ENCODE measurements at places on chromosomes 16 and 17.

DNA sequence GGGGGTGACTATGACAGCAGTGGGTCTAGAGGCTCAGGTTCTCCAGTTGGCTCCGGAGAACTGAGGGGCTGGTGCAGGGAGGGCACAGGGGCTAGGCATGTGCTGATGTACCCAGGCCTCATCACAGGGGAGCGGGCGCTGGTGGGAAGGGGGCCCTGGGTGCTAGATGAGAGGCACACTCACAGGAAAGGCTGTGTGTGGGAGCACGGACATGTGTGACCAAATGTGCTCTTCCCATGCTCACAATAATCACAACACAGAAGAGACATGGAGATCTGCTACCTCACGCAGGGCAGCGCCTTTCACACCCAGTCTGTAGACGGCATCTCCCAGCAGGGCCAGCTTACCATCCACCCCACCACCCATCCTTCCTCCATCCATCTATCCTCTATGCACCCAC lies 17.4 kb upstream of the RASD1 start:
- no peaks in the 10 kb centered on the region for H3K4me1 ChIP-seq
- no peaks in the 10 kb centered on the region for H3K27me3 ChIP-seq
- no peak overlapping the region for H3K27ac ChIP-seq
- DNase-seq: no peak
- H3K36me3 ChIP-seq: no peaks in the 10 kb centered on the region

- H3K36me3 ChIP-seq: no peaks in the 10 kb centered on the region
- no peak for DNase-seq
- H3K27ac ChIP-seq: peak overlapping the region; percentile 23
- H3K4me1 ChIP-seq: peaks cover 15% of the 10 kb centered on the region
- H3K4me3 ChIP-seq: no peak overlapping the region
Observed at GRCh38 chr17:17366941-17367875, 64.0 kb downstream of the NT5M start.

GRCh38 chr16:31436221-31437045 lies 6.2 kb downstream of the ZNF843 start:
- H3K27me3 ChIP-seq: no peaks in the 10 kb centered on the region
- H3K4me1 ChIP-seq: peaks cover 1% of the 10 kb centered on the region
- no peak for DNase-seq
- no peak overlapping the region for H3K27ac ChIP-seq

GRCh38 chr17:44387804-44388203 lies 1.6 kb downstream of the ITGA2B start:
- no peak for DNase-seq
- H3K4me3 ChIP-seq: no peak overlapping the region
- peaks cover 18% of the 10 kb centered on the region for H3K4me1 ChIP-seq
- no peaks in the 10 kb centered on the region for H3K36me3 ChIP-seq

DNA sequence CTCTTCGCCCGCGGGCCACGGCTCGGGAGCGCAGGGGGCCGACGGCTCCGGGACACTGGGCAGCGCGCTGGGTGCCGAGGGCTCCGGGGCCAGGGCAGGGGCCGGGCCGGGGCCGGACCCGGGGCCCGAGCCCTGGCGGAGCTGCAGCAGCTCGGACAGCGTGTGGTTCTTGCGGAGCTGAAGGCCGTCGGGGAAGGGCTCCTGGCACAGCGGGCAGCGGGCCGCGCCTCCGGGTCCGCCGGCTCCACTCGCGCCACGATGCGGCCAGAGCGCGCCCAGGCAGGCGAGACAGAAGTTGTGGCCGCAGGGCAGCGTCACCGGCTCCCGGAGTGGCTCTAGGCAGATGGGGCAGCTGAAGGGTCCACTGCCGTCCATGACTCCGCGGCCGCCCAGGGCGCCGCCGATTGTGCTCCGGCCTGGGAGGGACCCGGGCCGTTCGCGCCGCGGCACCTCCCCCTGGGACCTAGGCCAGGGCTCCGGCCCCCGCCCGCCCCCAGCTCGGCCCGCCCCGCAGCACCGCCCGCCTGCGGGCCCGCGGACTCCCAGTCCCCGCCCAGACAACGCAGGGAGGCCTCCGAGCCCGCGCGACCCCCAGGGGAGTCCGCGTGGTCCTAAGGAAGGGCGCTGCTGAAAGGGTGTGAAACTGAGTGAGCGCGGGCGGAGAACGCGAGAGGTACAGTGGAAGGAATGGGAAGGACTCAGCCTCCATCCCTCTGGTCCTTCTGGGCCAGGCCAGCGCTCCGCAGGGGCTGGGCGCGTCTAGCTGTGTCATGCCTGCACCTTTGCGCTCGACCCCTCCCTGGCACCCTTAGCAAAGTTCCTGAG lies at the start of gene TRIM47:
Gene TRIM47 (minus strand): TSS at position 408 of the 825 bp plus-strand sequence. CDS start 33 bp downstream, at position 375.
- peak within 1 kb of the TSS; percentile 68 for H3K4me3 ChIP-seq
- H3K27me3 ChIP-seq: no peaks in the 10 kb centered on the region
- peaks cover 10% of the 10 kb centered on the region for H3K36me3 ChIP-seq
- H3K4me1 ChIP-seq: peaks cover 46% of the 10 kb centered on the region

GRCh38 chr16:70577256-70577698 lies 53.7 kb downstream of the SF3B3 start:
- H3K36me3 ChIP-seq: no peaks in the 10 kb centered on the region
- H3K4me3 ChIP-seq: no peak overlapping the region

- no peaks in the 10 kb centered on the region for H3K27me3 ChIP-seq
- peaks cover 20% of the 10 kb centered on the region for H3K36me3 ChIP-seq
Observed at GRCh38 chr17:28693869-28694268, 17.8 kb downstream of the PROCA1 start.

DNA sequence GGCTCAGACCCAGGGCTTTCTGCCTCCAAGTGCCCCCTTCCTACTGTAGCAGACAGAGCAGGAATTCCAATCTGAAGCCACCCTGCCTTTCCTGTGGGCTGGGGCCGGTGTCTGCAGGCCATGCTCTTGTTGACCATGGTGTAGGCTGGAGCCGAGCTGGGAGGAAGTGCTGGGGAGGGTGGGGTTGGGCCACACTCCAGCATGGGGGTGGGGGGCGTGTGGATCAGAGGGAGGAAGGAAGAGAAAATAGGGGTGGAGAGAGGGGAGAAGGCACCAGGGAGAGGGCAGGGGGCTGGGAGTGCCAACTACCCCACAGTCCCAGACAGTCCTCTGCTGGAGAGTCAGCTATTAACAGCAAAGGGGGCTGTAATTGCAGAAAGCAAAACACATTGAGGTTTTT lies 54.3 kb upstream of the JPH3 start:
- H3K27ac ChIP-seq: no peak overlapping the region
- DNase-seq: no peak
- H3K4me1 ChIP-seq: no peaks in the 10 kb centered on the region
- no peak overlapping the region for H3K4me3 ChIP-seq
- H3K36me3 ChIP-seq: no peaks in the 10 kb centered on the region
- peaks cover 5% of the 10 kb centered on the region for H3K27me3 ChIP-seq

DNA sequence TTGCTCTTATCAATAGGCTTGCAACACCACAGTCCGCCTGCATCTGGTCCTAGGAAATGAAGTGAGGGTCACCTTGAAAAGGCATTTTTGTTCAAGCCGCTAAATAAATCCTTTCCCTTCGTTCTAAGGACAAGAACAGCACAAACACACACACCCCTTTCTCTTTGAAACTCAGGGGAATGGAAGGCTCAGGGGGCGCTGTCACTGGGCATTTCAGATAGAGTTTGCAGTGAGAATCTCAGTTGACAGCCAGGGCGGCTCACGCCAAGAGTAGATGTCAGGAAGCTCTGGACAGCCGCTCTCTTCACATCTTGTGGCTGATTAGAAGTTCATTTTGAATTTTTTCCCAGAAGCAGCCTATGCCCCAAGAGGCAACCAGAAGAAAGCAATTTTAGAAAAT lies 39.8 kb downstream of the ABAT start:
- no peaks in the 10 kb centered on the region for H3K27me3 ChIP-seq
- no peaks in the 10 kb centered on the region for H3K4me1 ChIP-seq
- DNase-seq: no peak
- no peaks in the 10 kb centered on the region for H3K36me3 ChIP-seq

DNA sequence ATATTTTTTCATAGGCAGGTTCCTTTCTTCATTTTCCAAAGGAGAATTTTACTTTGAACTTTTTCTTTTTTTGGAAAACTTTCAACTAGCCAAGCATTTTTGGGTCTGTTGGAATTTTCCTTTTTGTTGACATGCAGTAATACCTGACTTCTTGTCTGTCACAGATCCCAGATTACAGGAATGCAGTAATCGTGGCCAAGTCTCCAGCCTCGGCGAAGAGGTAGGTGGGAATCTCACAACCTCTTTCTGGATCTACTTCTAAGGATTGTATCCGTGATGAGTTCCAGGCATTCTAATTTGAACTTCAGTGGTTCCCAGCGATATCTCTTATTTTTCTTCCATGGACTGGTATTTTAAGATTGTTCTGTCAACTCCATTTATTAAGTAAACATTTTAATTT lies 31.7 kb downstream of the PRPSAP2 start:
- no peaks in the 10 kb centered on the region for H3K27me3 ChIP-seq
- no peak for DNase-seq
- no peak overlapping the region for H3K27ac ChIP-seq
- peaks cover 13% of the 10 kb centered on the region for H3K4me1 ChIP-seq
- H3K4me3 ChIP-seq: no peak overlapping the region

DNA sequence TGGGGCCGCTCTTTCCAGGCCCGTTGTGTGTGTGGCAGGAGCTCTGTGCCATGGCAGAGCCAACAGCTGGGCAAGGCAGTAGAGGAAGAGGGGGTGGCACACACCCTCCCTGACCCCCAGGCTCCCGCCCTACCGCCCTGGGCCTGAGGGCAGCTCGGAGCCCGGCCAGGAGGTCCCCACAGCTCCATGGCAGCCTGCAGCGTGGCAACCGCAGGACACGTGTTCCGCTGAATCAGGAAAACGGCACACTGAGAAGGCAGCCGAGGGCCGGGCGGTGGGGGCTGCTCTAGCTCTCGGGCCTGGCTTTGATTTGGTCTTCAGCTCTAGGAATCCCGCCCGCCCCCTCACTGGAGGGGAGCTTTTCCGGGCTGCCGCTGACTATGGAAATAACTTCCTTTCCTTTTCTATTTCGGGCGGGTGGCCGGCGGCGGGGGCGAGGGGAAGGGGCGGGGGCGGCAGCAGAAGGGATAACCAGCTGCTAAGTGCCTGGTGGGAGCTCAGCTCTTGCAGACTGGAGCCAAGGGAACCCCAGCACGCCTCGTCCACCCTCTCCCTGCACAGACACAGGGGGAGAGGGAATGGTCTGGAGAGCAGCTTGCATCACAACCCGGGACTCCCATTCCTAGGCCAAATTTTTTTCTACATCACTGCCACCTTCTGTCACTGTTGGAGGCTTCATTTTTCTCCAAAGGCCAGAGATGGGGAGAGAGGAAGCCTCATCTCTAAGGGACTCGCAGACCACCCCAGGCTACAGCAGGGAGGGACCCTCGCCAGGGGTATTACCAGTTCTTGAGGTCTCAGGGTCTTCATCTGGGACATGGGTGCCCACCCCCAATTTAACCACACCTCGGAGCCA lies 24.8 kb upstream of the MRPS23 start:
- peak overlapping the region; percentile 80 for H3K27ac ChIP-seq
- peaks cover 36% of the 10 kb centered on the region for H3K4me1 ChIP-seq
- peaks cover 54% of the 10 kb centered on the region for H3K36me3 ChIP-seq
- peak; percentile 90 for DNase-seq
- H3K27me3 ChIP-seq: no peaks in the 10 kb centered on the region
- peak overlapping the region; percentile 27 for H3K4me3 ChIP-seq

DNA sequence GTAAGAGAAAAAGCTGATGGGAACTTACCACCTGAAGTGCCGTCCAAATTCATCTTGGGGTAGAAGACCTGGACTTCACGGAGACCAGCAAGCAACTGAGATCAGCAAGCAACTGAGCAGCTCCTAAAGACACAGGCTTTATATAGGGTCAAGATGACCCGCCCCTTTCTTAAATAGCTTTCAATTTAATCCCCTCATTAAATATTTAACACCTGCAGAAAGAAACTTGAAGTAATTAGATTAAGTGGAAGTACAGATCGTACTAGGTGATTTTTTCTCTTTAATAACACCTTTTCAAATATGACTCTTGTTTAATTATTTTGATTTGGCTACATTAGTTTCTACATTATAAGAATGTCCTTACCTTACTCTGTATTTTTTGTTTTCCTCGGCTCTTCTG lies at the start of gene CPHXL:
Gene CPHXL (minus strand): TSS at position 101 of the 400 bp plus-strand sequence. CDS start 48 bp downstream, at position 53.
- H3K36me3 ChIP-seq: no peaks in the 10 kb centered on the region
- H3K4me3 ChIP-seq: no peak within 1 kb of the TSS
- H3K27me3 ChIP-seq: no peaks in the 10 kb centered on the region
- no peak for DNase-seq
- no peaks in the 10 kb centered on the region for H3K4me1 ChIP-seq

DNA sequence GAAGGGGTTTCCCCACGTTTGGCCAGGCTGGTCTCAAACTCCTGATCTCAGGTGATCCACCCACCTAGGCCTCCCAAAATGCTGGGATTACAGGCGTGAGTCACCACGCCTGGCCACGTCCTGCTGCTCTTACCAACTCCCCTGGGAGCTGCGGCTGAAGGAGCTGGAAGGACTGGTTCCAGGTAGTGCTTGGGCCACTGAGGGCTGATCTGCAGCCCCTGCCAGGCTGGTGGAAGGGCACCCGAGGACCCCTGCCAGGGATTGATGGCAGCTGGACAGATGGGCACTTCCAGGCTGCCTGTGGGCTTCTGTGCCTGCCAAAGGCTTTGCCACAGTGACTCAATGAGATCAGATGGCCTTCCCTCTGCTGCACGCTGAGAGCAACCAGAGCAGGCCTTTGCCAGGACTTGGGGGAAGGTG lies 2.3 kb downstream of the OXLD1 start:
- peaks cover 29% of the 10 kb centered on the region for H3K4me1 ChIP-seq
- H3K27me3 ChIP-seq: no peaks in the 10 kb centered on the region
- H3K27ac ChIP-seq: no peak overlapping the region

GRCh38 chr17:61408151-61409041 lies 8.8 kb downstream of the TBX2 start:
- H3K27me3 ChIP-seq: peaks cover 67% of the 10 kb centered on the region
- H3K36me3 ChIP-seq: peaks cover 19% of the 10 kb centered on the region
- peaks cover 68% of the 10 kb centered on the region for H3K4me1 ChIP-seq
- no peak for DNase-seq
- H3K4me3 ChIP-seq: peak overlapping the region; percentile 66

DNA sequence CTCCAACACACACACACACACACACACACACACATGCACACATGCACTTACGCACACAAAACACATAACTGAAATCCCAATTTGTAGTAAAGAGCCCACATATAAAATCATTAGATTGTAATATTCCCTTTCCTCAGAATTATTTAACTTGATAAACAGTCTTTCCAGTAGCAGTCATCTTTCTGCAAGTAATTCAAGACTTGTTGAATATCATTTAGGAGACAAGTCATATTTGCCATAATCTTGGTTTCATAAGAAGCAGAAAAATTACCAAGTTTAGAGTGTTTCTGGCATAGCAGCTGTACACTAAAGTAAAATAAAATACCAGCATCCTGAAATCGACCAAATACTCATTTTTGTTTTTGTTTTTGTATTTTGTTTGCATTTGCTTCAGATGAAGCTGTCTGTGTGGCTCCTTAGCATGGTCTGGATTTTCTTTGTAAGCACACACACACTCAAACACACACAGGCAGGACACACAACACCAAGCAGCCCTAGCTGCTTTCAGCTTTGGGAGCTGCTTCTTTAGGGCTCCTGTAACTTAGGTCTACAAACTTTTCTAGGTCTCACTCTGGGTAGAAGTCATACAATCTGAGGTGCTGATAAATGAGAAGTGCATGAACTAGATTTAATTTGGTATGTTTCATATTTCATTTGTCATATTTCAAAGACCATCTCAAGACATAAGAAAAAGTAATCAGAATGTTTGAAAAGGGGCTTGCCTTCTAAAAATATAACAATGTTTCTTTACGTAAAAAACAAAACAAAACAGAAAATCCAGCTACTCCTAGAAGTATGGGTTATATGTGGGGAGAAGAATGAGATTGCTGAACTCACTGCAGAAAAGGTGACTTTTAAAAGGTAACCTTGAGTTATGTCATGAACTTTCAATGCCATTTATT lies 3.0 kb downstream of the SALL1 start:
- H3K36me3 ChIP-seq: no peaks in the 10 kb centered on the region
- peaks cover 58% of the 10 kb centered on the region for H3K27me3 ChIP-seq
- peaks cover 18% of the 10 kb centered on the region for H3K4me1 ChIP-seq
- H3K27ac ChIP-seq: no peak overlapping the region
- H3K4me3 ChIP-seq: no peak overlapping the region

Measured in heart right ventricle (tissue), 16 donors.